T47D (cell line): ENCODE measurements at places on chromosomes 5 and 9.
A peak's percentile ranks its signal among the peaks of the same experiment; 100 is the strongest.

GRCh38 chr5:130116972-130117371, 212.7 kb downstream of the CHSY3 start:
- DNase-seq = no peak

GRCh38 chr9:110007477-110008270, 200.3 kb downstream of the C9orf152 start:
- DNase-seq = no peak

- DNase-seq = peak; percentile 43
Measured at GRCh38 chr9:6686396-6686795, 40.9 kb upstream of the GLDC start.

- no peak for DNase-seq
Measured at GRCh38 chr9:7910426-7911020, 110.9 kb upstream of the DMAC1 start.

GRCh38 chr5:124889850-124890249, 143.4 kb upstream of the ZNF608 start:
- DNase-seq = no peak

- DNase-seq = no peak
Measured at GRCh38 chr9:105144841-105145240, 99.6 kb upstream of the SLC44A1 start.

GRCh38 chr5:96329886-96330529, 103.0 kb downstream of the PCSK1 start:
- DNase-seq = no peak

GRCh38 chr5:98111686-98112085, 661.8 kb upstream of the RGMB start:
- DNase-seq = no peak

DNA sequence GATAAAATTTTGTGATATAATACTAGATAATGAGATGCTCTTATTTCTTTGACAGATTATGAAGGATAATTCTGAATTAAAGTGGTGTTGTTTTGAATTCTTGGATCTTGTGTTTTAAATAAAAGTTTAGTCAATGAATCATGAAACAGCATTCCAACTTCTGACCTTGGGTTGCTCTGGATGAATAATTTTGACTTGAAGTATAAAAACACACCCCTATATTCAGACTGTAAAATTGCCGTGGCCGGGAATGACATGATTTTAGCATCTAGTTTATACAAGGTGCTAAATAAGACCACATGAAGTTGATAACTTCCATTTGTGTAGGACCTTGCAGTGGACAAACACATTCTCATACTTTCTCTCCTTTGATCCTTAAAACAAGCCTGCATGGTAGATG, 67.2 kb upstream of the DAP start:
- no peak for DNase-seq
